ENCODE measurements at places on chromosomes 7 and 10. TPM values are rescaled to one million over a fixed set of nuclear protein-coding genes. Genes with fewer than 3 reads are reported as not detected.
A peak's percentile ranks its signal among the peaks of the same experiment; 100 is the strongest.

GRCh38 chr10:118978316-118978997 is 51.1 kb upstream of the NANOS1 start:
- no peak for DNase-seq

GRCh38 chr7:26593896-26594295 is 270.5 kb downstream of the SKAP2 start:
- DNase-seq: no peak

- DNase-seq: no peak
Observed at GRCh38 chr7:50423860-50424259, 26.3 kb downstream of the FIGNL1 start.

GRCh38 chr10:79253704-79254103 is 93.6 kb upstream of the PPIF start:
- DNase-seq: no peak

GRCh38 chr7:43729214-43729923 is at the start of gene COA1:
COA1 (minus strand) TSS chr7:43729523; CDS start chr7:43648614, 80,909 bp downstream.
- peak; percentile 78 for DNase-seq

Gene CFAP58
- total RNA-seq: 0.75 TPM

Gene DNTT
- total RNA-seq: not detected

Gene RARRES2
- 0.38 TPM for total RNA-seq

All from kidney epithelial cell (primary cell).